GM04503 (cell line): ENCODE measurements at places on chromosomes 16 and 17.

GRCh38 chr17:1055751-1056645 lies 59.1 kb downstream of the TIMM22 start:
- no peak for DNase-seq

GRCh38 chr17:2028234-2028614 lies 1.7 kb upstream of the DPH1 start:
- no peak for DNase-seq

- DNase-seq, result no peak
Measured at GRCh38 chr17:76051561-76051960, 20.8 kb downstream of the SRP68 start.

GRCh38 chr16:4344983-4345835 lies 5.9 kb downstream of the PAM16 start:
- no peak for DNase-seq

GRCh38 chr17:27218719-27219488 lies 75.0 kb upstream of the WSB1 start:
- no peak for DNase-seq

GRCh38 chr17:56653877-56654276 lies 60.4 kb downstream of the NOG start:
- DNase-seq, result no peak
